ENCODE measurements at places on chromosomes 1 and 21. TPM values are rescaled to one million over a fixed set of nuclear protein-coding genes. Genes with fewer than 3 reads are reported as not detected.

- no peak for DNase-seq
These were observed 20.8 kb upstream of the C1orf159 start for GRCh38 chr1:1136547-1137230.

- no peak for DNase-seq
These were observed 156.9 kb downstream of the ASTN1 start for GRCh38 chr1:177007437-177008161.

GRCh38 chr1:243323491-243323890 lies 67.7 kb downstream of the SDCCAG8 start:
- no peak for DNase-seq

DNA sequence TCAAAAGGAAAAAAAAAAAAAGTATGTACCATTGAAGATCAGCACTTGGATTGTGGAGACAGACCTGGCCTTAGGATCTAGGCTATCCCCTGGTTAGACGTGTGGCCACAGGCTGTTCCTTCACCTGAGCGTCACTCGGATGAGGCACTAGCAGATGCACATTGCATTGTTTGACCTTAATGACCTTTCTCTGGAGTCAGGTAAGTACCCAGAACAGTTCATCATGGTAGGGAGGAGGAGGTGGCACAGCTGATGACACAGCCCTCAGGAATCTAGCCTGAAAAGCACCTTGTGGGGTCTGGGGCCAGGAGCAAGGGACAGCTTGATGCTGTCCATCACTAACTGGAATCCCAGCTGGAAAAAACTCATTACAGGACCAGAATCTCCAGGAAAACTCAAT lies 21.2 kb downstream of the NECAP2 start:
- no peak for DNase-seq

- no peak for DNase-seq
These were observed 588.3 kb upstream of the TMPRSS15 start for GRCh38 chr21:18991846-18992245.

DNA sequence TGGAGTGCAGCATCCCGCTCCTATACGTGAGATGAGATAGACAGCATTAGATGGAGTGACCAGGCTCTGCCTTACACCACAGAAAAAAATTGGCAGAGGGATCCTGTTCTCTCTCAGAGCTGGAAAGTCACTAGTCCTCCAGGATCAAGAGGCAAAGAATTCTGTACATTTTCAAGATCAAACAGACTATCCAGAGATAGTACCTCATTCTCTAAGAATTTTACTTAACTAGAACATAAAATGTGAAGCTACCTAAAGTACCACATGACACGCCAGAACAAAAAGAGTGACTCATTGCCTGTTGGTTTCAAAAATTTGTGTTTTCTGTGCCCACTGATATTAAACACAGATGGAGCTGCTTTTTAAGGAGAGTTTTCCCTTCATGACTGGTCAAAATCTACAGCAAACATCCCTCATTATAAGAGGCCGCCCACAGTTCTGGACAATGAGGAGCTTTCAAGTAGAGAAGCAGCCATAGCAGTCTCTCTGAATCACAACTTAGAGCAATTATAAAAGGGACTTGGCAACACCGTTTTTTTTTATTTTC lies 32.3 kb downstream of the CD160 start:
- peak; percentile 98 for DNase-seq

DNA sequence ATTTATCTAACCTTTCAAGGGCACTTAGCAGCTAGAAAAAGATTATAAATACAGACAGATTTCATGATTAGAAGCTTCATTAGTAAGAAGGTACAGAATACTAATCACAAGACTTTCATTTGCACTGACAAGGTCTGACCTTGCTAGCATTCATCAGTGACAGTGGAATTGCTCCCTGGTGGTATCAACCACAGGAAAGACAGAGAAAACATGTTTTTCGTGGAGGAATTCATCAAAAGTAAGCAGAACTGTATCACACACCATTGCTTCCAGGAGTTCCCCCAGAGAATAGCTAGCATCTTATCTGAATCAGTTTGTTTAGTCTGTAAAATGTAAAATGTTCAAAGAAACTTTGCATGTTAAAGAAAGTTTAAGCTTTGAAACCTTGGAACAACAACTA lies 20.6 kb upstream of the CRB1 start:
- DNase-seq, result no peak

PYGO2 gene
- total RNA-seq, result 20.5 TPM

PGLYRP4 gene
- total RNA-seq, result not detected

CCDC190 gene
- 0.31 TPM for total RNA-seq

APOBEC4 gene
- not detected for total RNA-seq

RNF223 gene
- not detected for total RNA-seq

GBP5 gene
- not detected for total RNA-seq

HMCN1 gene
- total RNA-seq, result 1.3 TPM

BRDT gene
- total RNA-seq, result not detected

FBXO2 gene
- total RNA-seq, result 0.67 TPM

ZDHHC18 gene
- total RNA-seq, result 19.1 TPM
